Panc1 (cell line): ENCODE measurements at places on chromosomes 6 and 20.

DNA sequence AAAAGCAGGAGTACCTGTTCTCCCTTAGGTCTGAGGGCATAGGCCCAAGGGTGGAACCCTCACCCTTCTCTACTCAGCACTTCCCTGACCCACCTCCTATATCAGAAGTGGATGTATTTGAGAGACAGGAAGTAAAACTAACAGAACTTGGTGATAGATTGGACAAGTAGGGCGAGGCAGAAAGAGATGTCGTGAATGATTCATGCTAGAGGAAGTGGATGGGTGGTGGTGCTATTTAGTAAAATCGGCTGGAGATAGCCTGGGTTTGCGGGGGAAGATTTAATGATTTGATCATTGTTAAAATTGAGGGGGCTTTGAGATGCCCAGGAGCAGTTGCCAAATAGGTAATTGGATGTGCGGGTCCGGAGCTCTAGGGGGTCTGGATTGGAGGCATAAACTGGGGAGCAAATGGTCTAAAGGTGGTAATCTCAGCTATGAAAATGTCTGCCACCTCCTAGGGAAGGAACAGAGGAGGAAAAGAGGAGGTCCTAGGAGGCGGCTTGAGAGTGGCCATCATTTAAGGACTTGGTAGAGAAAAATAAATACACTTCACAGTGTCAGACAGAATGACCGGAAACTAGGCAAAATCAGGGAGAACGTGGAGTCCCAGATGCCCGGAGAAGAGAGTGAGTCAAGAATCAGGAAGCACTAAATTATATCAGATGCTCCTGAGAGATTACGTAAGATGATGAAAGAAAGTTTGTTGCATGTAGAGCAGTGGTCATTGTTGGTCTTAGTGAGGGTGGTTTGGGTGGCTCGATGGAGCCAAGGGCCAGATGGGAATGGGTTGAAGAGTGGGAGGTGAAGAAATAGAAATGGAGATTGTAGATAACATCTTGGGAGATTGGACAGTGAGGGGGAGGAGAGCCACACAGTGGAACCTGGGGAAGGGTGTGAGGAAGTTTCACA lies 142.0 kb downstream of the CEP57L1 start:
- DNase-seq: no peak

GRCh38 chr6:167678102-167679101 lies 148.3 kb upstream of the AFDN start:
- no peak for DNase-seq

GRCh38 chr6:121451250-121451649 lies 15.8 kb downstream of the GJA1 start:
- DNase-seq: no peak

DNA sequence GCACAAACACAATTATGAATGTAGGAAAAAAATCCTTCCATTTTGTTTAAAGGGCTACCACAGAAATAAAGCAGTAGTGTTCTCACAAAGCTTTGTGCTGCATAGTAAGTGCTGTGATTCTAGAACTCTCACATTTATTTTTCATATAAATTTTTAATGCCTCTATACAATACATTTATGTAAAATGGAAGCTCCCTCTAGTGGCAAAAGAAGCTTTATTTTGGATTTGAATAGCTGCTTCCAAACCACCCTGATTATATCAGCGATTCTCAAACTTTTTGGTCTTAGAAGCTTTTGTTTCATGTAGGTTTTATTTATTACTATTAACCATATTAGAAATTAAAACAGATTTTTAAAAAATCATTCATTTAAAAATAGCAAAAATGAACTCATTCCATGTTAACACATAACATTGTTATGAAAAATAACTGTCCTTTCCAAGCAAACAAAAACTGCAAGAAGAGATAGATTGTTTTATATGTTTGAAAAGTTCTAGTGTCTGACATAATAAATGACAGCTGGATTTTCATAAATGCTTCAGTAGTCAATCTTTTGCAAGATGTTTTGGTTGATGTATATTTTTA lies 38.4 kb downstream of the HS3ST5 start:
- peak; percentile 13 for DNase-seq

- DNase-seq: no peak
Measured at GRCh38 chr6:75147512-75147911, 58.3 kb downstream of the COL12A1 start.

DNA sequence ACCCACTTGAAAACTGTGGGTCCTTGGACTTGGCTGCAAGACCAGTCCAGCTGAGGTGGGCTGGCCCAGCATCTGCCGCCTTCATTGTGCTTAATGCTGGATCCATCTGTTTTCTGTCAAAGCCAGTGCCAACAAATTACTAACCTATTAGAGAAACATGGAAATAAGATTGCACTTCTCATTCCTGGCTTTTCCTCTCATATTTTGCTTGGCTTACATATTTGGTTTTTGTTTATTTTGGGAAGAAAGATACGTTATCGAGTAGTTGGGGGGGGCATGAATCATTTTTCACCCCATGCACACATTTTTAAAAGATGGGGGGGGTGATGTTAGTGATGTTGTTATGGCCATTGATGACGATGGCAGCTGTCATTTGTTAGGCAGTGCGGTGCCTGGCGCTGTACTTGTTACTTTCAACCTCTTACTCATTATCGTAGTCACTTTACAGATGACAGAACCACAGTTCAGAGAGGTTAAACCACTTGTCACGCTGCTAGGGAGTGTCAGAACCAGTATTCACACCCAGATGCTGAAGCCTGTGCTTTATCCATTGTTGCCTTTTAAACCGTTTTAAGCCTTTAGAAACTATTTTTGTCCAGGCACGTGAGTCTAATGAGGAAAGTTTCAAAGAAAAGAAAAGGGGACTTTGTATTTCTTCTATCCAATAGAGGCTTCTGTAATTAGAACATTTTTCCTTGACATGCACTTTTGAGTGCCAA lies 180.0 kb downstream of the TMEM242 start:
- no peak for DNase-seq

DNA sequence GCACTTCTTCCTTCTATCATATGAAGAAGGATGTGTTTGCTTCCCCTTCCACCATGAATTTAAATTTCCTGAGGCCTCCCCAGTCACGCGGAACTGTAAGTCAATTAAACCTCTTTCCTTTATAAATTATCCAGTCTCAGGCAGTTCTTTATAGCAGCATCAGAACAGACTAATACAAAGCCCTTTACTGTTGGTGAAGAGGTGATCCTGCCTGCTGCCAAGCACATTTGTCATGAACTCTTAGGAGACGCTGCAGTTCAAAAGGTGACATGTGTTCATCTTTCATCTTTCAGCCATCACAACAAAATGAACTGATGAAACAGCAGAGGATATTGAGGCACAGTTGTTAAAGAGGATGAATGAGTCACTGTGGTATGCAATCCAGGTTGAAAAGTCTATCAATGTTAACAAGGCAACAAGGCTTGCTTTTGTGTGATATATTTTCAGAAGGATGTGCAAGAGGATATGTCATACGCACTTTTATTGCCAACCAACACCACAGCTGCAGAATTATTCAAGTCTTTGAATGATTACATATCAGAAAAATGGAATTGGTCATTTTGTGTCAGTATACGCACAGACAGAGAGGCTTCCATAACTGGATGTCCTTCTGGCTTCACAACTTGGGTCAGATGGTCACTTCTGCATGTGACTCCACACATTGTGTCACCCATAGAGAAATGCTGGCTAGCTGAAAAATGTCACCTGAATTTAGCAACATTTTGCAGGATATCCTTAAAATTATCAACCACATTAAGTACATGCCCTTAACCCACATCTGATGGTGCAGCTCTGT lies 52.4 kb upstream of the PLN start:
- DNase-seq: no peak

GRCh38 chr6:53031281-53031680 lies 33.9 kb upstream of the FBXO9 start:
- no peak for DNase-seq

- no peak for DNase-seq
Measured at GRCh38 chr6:137907170-137907569, 40.1 kb downstream of the TNFAIP3 start.

GRCh38 chr6:130118236-130118635 lies 99.9 kb downstream of the L3MBTL3 start:
- DNase-seq: no peak

DNA sequence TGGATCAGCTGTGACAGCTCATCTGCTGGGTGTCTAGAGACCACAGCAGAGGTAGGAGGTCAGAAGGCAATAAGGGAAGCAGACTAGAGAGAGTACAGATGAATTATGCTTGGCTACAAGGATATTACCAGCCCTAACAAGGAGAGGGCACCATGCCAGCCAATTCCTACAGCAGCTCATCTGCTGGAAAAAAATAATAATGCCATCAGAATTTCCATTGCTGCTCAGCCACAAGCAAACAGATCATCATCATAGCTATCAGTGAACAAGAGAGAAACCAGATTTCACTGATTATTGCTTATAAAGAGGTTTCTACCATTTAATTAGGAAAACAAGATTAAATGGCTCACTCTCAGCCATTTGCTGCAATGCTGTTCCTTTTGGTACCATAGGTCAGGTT lies 66.5 kb downstream of the PSMG4 start:
- DNase-seq: no peak

- DNase-seq: no peak
Measured at GRCh38 chr6:152573762-152574161, 63.4 kb downstream of the SYNE1 start.

DNA sequence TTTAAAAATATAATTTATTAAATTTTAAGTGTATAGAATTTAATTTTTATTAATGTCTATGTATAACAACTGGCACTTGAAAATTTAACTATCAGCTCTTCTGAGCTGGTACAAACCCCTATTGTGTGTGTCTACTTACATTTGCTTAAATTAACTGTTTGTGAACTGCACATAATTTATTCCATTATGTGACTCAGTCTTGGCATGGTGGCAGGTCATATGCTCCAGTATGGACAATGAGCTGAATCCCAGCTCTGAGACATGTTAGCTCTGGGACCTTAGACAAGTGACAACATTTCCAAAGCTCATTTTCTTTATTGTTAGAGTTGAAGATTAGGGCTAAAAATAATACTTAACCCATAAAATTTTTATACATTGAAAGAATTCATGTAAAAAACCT lies 526.1 kb upstream of the MARCKS start:
- DNase-seq: no peak

DNA sequence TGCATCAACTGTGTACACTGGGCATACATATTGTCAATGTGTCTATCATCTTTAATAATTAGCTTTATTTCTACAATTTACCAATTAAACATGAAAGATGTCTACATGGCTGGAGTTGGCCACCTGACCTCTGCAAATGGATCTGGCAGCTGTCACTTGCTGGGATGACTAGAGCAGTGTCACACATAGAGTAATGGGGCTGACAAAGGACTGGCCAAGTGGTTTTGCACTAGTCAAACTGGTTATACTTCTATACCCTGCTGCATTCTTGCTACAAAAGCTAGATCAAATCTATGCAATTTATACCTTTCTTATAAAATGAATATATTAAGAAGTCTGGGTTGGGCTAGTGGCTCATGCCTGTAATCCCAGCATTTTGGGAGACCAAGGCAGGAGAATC lies 99.3 kb downstream of the SESN1 start:
- no peak for DNase-seq

- no peak for DNase-seq
Measured at GRCh38 chr6:85975957-85976356, 333.3 kb upstream of the SYNCRIP start.

DNA sequence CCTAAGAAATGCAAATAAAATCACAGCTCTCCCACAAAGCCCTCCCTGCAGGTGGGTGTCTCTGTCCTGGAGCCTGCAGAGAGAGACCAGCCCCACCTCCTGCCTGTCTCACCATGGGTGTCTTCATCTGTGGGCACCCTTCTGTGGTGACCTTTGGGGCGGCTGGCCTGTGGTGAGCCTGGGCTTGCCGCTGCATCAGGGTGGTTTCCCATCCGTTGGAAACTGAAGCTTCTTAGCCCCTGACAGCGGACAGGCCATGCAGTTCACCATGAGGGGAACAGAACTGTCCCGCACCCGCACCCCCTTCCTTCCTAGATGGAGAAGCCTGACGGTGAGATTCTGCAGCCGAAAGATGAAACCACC lies 42.3 kb upstream of the FRMD1 start:
- DNase-seq: no peak

DNA sequence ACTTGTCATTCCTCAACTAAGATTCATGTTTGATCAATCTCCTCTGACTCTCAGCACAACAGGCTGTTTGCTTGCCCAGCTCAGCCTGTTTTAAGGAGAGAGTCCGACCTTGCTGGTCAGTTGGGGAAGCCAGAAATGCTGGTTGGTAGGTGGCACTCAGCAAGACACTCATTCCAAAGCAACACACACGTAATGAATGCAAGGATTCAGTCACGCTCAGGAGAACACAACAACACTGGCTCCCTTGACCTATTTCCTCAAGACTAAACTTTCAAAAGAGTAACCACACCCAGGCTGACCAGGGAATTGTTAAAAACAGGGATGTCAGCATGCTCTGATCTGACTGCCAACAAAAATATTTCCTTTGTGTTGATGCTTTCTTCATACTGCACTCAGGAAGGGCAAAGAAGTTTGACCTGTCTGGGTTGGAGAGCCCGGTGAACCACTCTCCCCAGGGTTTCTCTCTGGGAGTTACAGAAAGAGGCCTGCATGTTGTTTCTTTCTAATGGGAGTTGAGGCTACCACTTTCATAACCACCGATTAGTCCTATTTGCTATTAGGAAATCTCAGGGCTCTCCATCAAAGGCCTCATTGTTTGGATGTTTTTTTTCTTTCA lies 25.6 kb upstream of the PREP start:
- DNase-seq: no peak

DNA sequence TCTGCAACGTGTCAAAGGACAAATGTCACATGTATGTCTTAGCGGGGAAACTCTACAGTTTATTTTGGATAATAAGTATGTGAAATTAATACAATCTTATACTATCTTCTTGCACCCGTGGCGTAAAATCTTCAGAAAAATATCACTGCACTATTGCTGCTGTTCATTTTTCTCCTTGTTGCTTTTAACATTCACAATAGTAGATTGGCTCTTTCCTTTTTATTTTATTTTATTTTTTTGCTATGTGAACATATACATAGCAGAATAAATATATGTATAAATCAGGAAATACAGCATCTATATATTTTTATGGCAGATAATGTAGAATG lies 15.4 kb downstream of the GPR31 start:
- no peak for DNase-seq

- no peak for DNase-seq
Measured at GRCh38 chr6:137210903-137211302, 8.3 kb downstream of the IFNGR1 start.

GRCh38 chr6:39377539-39377950 lies 55.0 kb upstream of the KCNK16 start:
- DNase-seq: no peak

- no peak for DNase-seq
Measured at GRCh38 chr6:75752365-75752764, 3.3 kb downstream of the MYO6 start.

- no peak for DNase-seq
Measured at GRCh38 chr6:119542037-119542436, 192.5 kb upstream of the MAN1A1 start.

- no peak for DNase-seq
Measured at GRCh38 chr20:37856932-37857660, 45.8 kb upstream of the VSTM2L start.
